Pancreas (tissue), 10 donors: ENCODE measurements at places on chromosomes 3 and 15.

DNA sequence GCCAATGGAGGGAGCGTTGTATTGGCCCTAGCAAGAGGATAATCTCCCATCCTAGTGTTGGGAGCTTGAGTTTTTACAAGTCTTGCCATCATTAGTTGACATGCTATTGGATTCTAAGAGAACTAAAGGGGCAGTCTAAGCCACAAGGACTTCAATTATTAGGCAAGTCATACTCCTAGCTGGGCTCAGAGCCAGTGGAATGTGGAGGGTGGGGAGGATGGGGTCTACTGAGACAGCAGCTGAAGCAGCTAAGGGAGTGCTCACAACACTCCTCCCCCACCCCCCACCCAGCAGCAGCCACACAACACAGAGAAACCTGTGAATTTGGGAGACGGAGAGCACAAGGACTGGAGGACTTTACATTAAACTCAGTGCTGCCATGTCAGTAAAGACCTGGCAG, 27.9 kb downstream of the FRG2C start:
- DNase-seq, result no peak

GRCh38 chr3:154250291-154250690, 74.0 kb downstream of the DHX36 start:
- no peak for DNase-seq

DNA sequence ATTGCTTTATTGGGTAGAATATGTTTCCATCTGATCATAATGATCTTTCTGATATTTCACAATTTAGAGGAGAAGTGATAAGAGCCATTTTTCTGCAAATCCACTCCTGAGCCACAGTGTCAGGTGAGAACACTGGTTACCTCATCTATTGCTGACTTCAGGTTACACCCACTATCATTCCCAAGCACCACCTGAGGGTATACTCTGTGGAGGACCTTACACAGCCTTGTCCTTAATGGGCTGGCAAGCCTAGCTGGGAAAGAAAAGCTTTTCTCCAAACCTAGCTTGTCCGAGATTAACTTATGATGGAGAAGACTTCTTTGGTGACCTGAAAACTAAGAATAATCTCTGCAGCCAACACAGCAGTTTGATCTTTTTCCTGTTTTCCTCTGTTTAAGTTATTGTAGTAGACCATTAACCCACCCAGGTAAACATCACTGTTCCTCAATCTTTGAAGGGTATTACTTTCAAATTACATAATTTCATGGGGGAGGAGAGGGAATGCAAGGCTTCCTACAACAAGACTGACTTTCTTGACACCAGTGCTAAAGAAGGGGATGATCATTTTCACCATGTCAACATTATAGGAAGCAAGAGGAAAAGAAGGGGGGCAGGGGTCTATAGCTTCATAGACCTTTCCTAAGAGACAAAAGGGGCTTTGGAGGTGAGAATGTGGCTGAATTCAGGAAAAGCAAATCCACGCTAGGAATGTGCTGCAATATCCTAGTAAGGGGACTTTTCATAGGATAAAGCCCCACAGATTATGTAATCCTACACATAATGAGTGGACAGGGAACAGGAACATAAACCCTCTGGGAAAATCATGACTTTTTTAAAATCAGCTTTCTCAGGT, 1.7 kb downstream of the NCEH1 start:
- DNase-seq, result no peak

- DNase-seq, result no peak
Observed at GRCh38 chr15:62173215-62173614, 8.1 kb upstream of the C2CD4B start.

GRCh38 chr3:188367678-188368077, 213.7 kb downstream of the LPP start:
- no peak for DNase-seq

GRCh38 chr3:177703788-177704187, 506.5 kb upstream of the TBL1XR1 start:
- DNase-seq, result no peak
